ENCODE measurements at places on chromosomes 4 and X.

DNA sequence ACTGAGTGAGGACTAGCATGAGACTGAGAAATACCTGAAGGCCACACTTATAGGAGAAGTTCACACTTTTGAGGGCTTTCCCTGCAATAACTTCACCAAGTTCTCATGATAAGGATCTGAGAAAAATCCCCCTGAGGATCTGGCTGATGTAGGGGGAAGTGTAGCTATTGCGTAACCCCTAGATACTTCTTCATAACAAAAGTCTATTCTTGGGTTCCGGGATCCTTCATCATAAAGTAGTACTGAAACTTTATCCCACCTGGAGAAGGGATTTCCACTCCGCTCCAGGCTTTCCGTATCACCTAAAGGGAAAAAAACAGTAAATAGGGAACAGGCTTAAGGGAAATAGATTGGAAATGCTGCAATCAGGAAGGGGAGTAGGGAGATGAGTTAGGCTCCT lies 13.3 kb downstream of the USP27X start:
- no peak for DNase-seq

- DNase-seq: no peak
These were observed 312.8 kb downstream of the TENM3 start for GRCh38 chr4:182555997-182556418.

GRCh38 chr4:109334129-109335105 lies 32.0 kb upstream of the COL25A1 start:
- DNase-seq: no peak

DNA sequence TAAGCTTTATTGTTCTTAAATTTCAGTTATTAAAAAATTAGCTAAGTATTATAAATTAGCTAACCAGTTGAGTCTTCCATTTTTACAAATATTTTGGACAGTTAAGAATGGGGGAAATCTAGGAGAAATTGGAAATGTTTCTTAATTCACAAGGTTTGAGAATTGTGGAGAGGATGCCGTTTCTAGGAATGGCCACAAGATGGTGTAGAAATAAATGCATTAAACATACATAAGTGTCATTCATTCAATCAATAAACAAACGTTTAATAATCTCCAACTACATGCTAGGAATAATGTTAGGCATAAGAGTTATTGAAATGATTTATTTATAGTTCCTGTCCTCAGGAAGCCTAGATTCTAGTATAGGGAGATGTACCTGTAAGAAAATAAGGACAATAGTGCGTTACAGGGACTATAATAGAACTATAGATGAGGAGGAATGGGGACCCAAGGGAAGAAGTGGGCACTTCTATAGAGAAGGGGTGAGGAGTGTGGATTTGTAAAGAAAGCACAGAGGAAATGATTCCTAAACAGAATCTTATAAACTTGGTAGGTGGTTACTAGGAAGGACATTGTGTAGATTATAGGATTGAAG lies 195.7 kb upstream of the ANK2 start:
- no peak for DNase-seq

DNA sequence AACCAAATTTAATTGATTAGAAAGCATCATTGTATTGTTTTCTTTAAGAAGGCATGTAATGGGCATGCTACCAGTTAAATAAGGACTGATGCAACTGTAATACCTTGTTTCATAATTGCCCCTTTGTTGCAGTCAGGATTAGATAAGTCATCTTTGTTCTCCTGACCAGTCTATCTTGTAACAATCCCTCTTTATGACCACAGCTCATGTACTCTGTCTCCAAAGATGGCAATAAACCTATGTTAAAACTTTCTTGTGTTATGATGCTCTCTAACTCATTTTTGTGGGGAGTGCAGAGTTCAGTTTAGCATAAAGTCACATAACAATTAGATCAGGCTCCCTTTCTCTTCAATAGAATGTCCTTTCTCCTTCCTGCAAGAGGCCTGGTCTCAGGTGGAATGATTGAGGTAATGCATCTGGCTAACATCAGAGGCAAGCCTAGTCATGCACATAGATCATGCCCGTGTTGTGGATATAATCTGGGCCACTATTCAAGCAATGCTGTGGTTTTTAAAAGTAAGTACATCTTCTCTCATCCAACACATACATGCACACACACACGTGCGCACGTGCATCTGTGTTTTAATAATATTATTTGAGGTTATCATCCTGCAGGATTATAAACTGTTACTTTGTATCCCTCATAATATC lies 45.6 kb downstream of the TMEM154 start:
- DNase-seq: no peak

- no peak for DNase-seq
These were observed 2.9 kb downstream of the NDNF start for GRCh38 chr4:121069430-121069829.

DNA sequence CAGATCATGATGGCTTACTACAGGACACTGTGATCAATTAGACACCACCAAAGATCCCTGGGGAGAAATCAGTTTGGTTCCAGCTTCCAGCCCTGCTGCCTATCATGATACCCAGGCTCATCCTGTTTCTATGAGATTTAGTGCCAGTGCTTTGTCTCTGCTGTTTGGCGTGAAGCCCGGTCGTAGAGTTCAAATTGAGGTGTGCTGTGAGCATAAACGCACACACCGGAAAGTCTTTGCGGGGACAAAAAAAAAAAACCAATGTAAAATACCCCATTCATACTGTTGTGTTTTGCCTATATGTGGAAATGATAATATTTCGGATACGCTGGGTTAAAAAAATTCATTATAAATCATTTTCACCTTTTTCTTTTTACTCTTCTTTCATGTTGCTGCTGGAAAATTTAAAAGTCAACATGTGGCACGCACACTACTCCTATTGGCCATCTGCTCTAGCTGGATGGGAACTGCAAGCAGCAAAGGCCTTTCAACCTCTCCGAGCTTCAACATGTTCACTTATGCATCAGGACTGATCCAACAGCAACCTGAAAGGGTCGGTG lies 607 bp upstream of the DKC1 start:
- DNase-seq: no peak

- DNase-seq: no peak
These were observed 39.1 kb upstream of the TMEM184C start for GRCh38 chr4:147578051-147578476.

DNA sequence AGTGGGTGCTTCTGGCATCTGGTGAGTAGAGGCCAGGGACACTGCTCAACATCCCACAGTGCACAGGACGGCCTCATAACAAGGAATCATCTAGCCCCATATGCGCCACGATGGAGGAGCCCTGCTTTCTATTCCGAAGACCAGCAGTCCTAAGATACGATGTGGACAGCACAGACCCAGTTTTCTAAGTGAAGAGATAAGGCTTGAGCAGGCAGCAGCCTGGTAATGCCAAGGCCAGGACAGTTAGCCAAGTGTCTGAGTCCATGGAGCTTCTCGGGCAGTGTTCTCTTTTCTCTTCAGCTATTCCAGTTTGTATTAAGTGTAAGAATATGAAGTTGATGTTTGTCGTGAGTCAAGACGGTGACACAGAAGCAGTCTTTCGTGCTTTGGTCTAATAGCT lies 112.7 kb downstream of the TBL1X start:
- no peak for DNase-seq

GRCh38 chr4:121873604-121874003 lies 3.3 kb upstream of the BBS7 start:
- DNase-seq: no peak

DNA sequence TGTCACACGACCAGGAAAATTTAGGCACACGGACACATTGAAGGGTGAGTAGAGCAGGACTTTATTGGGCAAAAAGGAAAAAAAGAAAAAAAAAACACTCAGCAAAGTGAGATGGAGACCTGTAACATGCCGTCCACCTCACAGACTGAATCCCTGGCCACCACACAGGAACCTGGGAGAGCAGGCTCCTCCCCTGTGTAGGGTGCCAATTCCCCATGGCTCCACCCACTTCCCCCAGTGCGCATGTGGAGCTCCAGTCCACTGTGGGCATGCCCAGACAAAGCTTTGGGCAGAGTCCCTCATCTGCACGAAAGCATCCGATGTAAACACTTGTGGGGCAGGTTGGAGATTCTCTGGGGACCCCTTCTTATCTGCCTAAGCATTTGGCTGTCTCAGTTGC lies 23.6 kb upstream of the CBR4 start:
- DNase-seq: no peak

DNA sequence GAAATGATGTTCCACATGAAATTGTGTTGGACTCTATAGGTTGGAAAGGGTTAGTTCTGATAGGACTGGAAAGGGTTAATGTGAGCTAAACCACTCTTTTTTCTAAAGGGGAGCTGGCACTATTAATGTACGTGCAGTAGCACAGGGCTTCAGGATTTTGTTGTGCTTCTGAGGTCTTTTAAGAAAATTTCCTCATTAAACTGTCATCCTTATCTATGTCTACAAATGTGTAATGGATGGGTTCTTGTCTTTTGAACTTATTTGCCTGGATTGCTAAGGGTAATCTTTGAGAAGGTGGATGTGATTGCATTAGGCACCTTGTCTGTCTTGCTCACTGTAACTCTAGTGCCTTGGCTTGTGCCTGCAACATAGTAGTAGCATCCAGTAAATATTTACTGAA lies 106.0 kb upstream of the SLC4A4 start:
- DNase-seq: no peak

DNA sequence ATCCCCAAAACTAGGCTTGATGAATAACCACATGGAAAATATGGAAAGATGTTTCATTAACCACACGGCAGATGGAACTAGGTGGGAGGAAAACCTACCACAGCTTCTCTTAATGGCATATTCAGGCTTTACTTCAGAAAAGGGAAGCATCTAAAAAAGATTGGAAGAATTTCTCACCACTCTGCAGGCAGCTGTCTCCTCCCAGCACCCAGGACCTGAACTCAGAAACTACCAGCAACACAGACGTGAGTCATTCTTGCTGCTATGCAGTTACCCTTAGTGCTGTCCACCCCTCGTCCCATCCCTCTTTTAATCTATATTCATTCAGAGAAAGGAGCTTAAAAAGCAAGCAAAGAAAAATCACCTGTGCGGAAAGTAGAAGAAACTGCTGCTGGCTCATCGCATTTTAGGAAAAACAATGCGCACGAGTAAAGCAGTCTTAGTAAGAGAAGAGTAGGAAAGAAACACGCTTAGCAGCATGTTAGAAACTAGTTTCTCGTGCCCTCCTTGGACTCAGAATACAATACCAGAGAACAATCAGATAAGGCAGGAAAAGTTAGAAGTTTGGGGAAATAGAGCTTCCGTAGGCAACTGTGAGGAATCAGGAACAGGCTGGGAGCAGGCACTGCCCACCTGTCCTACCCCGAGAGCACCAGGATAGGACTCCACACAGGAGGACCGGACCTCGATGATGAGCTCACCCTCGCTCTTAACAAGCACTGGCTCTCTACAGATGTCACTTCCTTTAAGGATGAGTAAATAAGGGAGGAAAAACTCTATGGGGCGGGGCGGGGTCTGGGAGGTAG lies 48.1 kb upstream of the ENPP6 start:
- DNase-seq: no peak

GRCh38 chrX:64975491-64975890 lies 759 bp downstream of the ZC4H2 start:
- no peak for DNase-seq

- no peak for DNase-seq
These were observed 30.6 kb downstream of the GYG2 start for GRCh38 chrX:2859197-2859797.

DNA sequence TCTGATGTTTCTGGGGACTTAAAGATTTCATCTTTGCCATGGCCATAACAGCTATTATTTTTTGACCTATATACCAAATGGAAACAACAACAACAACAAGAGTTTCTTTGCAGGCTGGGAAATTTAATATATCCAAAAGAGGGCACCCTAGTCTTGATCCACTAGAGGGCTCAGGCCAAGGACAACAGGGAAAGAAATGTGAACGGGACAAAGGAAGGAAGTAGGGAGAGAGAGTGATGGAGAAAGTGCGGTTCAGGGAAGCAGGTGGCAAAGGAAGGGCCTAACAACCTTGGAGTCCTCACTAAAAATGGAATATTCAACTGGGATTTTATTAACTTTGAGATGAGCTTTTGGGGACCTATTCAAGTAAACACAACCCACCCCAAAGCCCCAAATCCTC lies 67.8 kb upstream of the SCML1 start:
- no peak for DNase-seq

- DNase-seq: no peak
These were observed 4.7 kb downstream of the NUDT6 start for GRCh38 chr4:122917731-122918130.

- no peak for DNase-seq
These were observed 60.9 kb downstream of the GK start for GRCh38 chrX:30714138-30714537.

- DNase-seq: no peak
These were observed 70.5 kb downstream of the GATB start for GRCh38 chr4:151690164-151690870.

GRCh38 chr4:14742054-14742453 lies 260.2 kb upstream of the CPEB2 start:
- no peak for DNase-seq

- no peak for DNase-seq
These were observed 1.6 kb downstream of the UGT2B10 start for GRCh38 chr4:68817386-68817785.

DNA sequence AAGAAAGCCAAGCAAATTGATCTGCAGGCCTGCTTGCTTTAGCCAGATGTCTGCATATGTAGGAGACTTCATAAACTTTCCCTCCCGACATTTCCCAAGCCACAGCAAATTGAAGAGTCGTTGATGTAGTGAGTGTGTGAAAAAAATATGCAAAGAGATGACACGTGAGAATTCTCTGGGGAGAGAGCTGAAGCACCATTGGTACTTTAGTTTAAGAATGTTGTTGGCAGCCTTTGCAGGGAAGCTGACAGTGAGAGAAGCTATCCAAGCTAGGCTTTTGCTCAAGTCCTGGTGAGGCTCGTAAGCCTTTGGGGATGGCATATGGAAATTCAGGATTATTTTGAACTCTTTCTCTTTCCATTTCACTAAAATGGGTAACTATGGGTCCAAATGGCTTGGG lies 87.5 kb downstream of the GLRA2 start:
- no peak for DNase-seq

DNA sequence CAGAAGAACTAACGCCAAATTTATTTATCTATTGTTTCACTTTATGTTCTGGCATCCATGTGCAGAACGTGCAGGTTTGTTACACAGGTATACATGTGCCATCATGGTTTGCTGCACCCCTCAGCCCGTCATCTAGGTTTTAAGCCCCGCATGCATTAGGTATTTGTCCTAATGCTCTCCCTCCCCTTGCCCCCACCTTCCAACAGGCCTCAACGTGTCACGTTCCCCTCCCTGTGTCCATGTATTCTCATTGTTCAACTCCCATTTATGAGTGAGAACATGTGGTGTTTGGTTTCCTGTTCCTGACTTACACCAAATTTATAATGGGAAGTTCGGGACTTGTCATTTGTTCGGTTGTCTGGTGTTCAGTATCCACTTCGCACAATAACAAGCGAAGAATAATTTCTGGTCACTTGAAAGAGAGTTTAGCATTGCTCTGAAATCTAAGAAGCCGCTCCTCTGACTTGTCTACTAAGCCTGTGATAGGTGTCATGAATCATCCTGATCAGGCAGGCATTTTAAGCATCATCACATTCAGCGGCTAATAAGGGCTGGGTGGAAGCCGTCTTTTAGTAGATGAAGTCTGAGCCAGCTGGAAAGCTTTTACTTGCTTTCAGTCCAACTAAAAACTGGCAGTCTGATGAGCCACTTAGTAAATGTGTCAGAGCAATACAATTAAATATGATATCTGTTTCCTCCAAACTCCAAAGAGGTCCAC lies 1065.7 kb upstream of the PABPC4L start:
- no peak for DNase-seq

Measured in activated CD4-positive, alpha-beta T cell treated with anti-CD3 and anti-CD28 coated beads, Interleukin-2, amount 50 U/mL, for 4 hours (primary cell).